Activated naive CD4-positive, alpha-beta T cell treated with anti-CD3 and anti-CD28 coated beads, Interleukin-2, amount 10 ng/mL, durations not matched to agents 7 days and 5 days (primary cell): ENCODE measurements at places on chromosomes 7 and 10.

- peak; percentile 66 for DNase-seq
These were observed 40.7 kb downstream of the ATE1 start for GRCh38 chr10:121886997-121887622.

- DNase-seq = no peak
These were observed 89.2 kb downstream of the HERPUD2 start for GRCh38 chr7:35605760-35606159.

- DNase-seq = no peak
These were observed 95.1 kb downstream of the NPY start for GRCh38 chr7:24378871-24379616.

DNA sequence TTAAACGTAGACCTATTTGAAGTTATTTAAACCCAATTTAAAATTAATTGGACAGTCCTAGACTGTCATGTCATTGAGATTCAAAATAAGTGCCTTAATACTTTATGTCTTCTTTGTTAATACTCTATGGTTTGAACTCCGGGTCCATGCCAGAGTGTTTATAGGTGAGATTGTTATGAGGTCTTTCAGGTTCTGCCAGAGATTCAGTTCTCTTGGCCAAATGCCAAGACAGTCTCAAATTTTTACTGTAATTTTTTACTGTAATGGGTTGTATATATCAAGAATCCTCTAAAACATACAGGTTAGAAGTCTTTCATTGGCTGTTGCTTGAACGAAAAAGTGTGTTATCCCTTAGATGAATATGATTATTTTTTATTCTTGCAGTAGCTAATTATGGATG is 3.9 kb downstream of the ADD3 start:
- no peak for DNase-seq

DNA sequence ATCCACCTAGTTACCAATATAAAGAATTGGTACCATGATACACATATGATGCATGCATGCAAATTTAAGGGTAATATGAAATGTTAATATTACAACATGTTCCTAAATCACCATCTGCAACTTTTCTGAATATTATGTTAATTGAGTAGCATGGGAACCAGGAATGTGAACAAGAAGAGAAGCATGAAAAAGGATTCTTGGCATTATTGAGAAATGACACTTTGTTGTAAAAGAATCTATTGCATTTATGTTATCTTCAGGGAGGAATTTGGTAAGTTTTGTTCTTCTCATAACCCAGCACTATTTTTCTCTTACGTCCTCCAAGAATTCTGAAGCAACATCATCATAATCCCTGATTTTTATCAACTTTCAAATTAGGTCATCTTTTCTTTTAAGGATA is 159.9 kb upstream of the SLC25A13 start:
- DNase-seq = no peak
